ENCODE measurements at places on chromosomes 5 and 9.

GRCh38 chr5:82641331-82642003 is 363.3 kb upstream of the RPS23 start:
- DNase-seq: no peak

DNA sequence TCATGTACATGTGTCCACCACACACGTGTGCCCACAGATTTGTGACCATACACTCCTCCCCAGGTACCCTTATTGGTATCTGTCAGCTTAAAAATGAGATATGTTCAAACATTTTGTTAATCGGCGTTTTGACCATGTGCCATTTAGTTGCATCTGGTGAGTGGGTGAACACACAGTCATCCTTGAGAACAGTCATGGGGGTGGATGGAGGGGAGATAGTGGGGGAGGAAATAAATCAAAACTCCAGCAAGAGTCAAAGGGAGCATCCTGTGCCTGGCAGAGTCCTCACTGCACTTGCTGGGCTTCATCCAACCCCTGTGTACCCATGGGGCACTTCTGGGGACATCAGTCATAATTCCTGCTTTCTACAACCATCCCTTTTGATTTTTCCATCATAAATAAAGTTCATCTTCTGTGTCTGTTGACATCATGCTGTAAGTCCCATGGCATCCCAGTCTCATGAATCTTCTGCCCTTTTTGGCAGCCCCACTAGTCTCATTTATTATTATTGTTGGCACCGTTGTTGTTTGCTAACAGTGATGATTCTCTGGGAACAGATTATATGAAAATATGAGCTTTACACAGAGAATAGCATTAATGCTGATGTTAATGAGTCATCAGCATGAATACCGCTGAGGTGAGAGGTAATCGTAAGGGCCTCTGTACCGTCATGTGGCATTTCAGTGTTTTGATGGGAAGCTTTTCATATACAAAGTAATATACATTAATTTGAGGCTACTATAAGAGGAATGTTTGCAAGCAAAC is 24.4 kb upstream of the CLK4 start:
- DNase-seq: no peak

- no peak for DNase-seq
Observed at GRCh38 chr9:91495450-91495849, 71.8 kb upstream of the NFIL3 start.

GRCh38 chr9:122229485-122229837 is 704 bp upstream of the LHX6 start:
- DNase-seq: no peak

DNA sequence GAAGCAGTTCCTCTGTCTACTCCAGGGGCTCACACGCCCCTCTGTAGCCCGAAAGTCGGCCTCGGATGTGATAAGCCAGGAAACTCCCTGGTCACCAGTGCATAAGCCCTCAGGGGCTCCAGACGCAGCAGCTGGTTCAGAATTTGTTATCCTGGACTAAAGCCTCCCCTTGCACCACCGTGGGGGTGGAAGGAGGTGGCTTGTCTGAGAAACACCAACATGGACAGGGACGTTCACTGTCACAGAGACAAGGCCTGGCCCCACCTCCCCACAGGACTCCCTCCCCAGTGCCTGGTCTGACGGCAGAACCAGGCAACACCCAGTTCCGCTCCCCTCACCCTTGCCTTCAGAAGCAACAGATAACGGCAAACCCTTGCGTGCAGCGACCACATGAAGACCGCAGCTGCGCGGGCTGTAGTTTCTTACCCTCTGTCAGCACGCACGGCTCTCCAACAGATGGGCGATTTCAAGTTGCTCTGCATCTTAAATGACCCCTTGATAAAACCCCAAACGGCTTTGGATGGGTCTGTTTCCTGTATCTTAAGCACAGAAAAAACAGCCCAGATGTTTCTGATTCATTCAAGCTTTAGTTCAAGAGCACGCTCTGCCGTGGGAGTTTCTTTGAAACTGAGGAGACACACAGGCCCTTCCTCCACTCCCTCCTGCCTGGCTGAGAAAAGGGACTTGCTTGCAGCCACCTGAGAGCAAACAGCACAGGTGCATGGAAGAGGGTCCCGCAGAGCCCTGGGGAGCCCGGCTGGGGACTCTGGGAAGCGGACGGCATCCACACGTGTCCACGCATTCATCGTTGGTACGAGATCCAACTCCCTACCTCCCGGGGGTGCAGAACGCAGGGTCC is 44.7 kb upstream of the NKD2 start:
- DNase-seq: no peak

DNA sequence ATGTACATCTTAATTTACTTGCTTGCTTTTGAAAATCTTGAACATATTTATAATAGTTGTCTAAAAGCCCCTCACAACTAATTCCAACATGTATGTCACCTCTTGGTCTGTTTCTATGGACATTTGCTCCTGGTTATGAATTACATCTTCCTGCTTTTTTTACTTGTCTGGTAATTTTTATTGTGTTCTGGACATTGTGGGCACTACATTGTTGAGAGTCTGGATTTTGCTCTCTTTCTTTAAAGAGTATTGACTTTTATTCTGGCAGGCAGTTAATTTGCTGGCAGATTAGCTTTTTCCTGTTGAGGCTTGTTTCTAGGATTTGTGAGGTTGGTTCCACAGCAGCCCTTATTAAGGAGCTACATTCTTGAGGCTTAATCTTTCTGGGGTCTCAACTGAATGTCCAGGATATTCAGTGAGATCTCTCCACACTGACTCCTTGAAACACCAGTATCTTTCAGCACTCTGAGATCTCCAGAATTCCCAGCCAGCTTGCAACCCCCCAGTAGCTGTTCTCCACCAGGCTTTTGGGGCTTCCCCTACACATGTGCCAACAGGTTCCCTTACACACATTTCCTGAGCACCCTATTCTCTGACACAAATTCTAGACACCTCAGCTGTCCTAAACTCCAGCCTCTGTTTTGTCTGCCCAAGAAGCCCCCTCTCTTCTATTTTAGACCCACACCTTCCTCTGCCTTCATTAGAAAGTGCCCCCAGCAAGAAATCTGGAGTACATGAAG is 27.4 kb downstream of the KIAA1191 start:
- DNase-seq: no peak

- DNase-seq: no peak
Observed at GRCh38 chr9:2043243-2043642, 28.1 kb downstream of the SMARCA2 start.

DNA sequence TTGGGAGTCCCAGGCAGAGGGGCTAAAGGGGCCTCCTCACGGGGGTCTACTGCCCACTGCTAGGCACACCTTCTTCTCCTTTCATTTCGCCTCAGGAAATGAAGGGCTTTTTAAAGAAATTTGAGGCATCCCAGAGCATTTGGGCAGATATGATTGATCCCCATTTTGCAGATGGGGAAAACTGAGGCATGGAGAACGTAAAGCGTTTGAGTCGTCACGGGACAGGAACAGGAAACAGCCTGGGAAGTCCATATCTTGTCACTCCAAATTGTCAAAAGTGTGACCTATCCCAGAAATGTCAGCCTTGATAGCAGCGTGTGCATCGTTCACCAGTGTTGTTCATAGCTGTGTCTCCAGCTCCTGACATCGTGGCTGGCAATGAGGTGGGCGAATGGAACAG is 98.2 kb downstream of the DAB2IP start:
- DNase-seq: no peak

DNA sequence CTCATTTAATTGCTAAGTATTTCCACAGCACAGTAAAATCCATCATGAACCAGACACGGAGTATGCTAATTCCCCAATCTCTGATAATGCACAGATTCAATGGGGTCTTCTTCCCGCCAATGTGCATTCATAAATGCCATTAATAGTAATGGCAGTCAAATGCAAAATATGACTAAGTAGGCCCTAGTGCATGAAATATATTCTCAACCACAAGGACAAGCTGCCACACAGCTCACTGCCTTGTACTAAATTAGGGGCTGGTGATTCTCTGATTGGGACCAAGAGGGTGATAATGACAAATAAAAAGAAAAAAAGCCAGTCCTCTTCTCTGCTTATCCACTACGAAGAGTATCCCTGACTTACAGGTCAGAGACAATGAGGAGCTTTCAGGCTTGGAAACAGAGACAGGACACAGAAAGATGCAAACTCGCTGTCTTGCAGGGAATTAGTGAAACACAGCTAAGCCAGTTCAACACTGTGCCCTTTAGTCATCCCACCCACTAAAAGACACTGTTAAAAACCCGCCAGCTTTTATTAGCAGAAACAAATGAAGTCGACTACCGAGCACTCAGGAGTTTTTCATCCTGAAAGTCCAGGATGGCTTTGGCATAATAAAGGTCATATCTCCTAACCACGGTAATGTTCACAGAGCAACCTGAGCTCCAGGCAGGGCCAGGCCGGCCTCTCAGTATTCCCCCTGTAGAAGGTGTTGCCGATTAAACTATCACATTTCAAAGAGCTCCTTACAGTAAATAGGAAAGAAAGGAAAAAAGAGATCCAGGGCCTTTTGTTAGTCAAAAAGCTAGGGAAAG is 148.1 kb downstream of the EBF1 start:
- no peak for DNase-seq

DNA sequence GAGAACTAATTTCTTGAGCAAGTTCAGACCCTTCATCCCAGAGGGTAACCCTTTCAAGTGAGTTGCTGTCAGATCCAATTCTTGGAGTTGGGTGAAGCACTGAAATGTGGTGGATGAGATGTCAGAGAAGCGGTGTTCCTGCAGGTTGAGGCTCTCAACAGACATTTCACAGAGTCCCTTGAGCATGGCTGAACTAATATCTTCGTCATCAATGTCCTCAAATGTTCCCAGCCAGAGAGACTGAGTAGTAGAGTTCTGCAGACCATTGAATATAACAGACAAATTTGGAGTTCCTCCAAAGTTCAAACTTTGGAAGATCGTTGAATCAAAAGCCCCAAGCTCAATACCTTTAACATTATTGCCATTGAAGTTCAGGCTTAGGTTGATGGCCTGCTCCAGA is 12.7 kb downstream of the CD180 start:
- DNase-seq: no peak

- no peak for DNase-seq
Observed at GRCh38 chr9:78601957-78602565, 305.1 kb downstream of the PSAT1 start.

- no peak for DNase-seq
Observed at GRCh38 chr5:33563983-33564908, 123.5 kb downstream of the TARS1 start.

- DNase-seq: no peak
Observed at GRCh38 chr5:26805076-26805475, 233.3 kb downstream of the CDH9 start.

GRCh38 chr9:88678431-88678830 is 143.5 kb downstream of the NXNL2 start:
- no peak for DNase-seq

DNA sequence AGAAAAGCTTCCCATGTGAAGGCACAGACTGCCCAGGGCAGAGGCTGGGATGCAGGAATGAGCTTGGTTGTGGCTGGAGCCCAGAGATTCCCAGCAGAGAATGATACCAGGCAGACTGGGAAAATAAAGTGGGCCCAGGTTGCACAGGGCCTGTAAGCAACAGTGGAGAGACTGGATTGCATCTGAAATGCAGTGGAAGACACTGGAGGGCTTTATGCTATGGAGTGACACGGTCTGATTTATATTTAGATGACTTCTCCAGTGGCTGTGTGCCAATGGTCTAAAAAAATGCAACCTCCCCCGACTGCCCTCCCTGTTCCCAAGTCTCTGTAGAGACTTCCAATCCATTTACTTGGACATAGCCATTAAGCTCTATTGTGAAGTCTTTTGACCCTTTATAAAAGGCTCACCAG is 951.1 kb upstream of the DMAC1 start:
- no peak for DNase-seq
